Caki2 (cell line): ENCODE measurements at places on chromosomes 3 and 15. TPM values are rescaled to one million over a fixed set of nuclear protein-coding genes. Genes with fewer than 3 reads are reported as not detected.

DNA sequence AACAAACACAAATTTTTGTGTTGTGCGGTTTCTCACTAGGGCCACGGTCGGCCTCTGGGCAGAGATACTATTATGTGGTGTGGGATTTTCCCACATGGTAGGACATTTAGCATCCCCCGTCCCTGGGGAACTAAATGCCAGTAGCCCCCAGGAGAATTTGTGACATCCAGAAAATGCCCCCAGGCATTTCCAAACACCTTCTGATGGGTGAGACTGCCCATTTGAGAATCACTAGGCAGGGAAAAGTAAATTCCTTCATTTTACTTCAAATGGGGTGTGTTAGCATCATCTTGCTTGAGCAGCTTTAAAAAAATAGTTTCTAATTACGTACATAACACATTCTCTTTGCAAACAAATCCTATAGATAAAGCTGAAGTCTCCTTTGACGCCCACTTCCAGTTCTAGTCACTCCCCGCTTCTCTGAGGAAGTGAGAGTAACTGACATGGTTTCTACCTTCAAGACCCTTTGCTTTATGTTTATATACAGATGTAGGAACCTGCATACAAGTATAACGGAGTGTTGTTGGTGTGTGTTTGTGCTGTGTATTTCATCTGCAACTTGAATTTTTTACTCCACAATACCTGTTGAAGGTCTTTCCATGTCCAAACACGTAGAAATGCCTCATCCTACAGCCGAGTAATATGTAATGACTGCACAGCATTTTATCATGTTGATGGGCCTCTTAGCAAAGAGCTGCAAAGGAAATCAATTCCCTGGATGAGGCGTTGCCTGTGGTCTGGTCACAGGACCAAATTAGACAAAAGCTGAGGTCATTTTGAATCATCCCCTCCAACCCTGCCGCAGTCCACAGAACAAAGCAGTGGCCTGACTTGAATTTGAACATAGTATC lies 31.4 kb upstream of the ZBTB38 start:
- DNase-seq = peak; percentile 57

- DNase-seq = no peak
These were observed 68.3 kb downstream of the BOC start for GRCh38 chr3:113279686-113280085.

DNA sequence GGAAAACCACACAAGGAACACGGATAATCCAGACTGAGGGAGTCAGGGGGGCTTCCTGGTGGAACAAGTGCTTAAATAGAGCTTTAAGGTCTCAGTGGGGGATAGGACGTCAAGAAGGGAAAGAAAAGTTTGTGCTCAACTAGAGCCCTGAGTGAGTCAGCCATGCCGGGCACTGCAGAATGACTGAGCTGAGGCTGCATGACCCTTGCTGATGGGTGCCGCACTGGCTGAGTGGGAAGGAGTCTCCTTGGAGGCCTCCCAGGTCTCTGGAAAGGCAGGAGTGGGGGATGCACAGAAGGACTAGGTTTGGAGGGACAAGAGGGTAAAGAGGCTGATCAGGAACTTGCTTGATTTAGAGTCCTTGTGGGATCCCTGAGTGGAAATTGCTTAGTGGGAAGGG lies 150.3 kb downstream of the RPLP1 start:
- no peak for DNase-seq

PLS1 gene
- 25.0 and 36.6 TPM in 2 replicates for total RNA-seq

UBA7 gene
- 5.3 and 19.6 TPM in 2 replicates for total RNA-seq

DNA sequence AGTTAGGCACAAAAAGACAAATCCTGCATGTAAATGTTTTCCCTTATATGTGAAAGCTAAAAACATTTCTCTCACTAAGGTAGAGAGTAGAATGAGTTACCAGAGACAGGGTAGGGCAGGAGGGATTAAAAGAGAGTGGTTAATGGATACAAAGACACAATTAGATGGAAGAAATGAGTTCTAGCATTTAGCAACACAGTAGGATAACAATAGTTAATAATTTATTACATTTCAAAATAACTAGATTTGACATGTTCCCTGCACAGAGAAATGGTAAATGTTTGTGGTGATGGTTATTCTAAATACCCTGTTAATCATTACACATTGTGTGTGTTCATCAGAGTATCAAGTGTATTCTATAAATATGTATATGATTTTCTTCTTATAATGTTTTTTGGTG lies 1400.7 kb downstream of the OTOL1 start:
- peak; percentile 63 for DNase-seq

- peak; percentile 59 for DNase-seq
These were observed 1081.7 kb downstream of the NAALADL2 start for GRCh38 chr3:175940881-175941280.

- DNase-seq = no peak
These were observed 2.3 kb downstream of the PEAK1 start for GRCh38 chr15:77417602-77418001.

DNA sequence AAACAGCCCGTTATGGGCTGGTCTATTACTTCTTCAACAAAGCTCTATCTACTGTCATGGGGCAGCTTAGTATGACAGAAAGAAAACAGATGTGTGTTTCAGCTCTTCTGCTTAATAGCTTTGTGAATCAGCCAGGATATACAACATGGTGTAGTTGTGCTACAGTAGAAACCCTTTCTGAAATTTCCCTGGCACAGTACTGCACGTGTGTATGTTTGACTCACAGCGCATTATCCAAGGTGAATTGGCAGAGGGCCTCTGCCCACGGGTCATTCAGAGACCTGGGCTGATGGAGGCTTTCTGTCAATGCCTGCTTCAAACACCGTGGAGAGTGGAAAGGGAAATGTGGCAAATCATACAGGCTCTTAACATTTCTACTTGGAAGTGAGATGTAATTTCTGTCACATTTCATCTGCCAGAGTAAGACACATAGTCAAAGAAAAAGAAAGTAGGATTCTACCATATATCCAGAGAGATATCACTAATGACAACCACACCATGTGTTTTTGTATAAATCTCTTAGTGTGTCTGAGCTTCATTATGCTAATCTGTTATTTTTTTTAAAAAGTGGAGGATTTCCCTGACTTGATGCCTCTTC lies 505.1 kb downstream of the CNTN4 start:
- DNase-seq = no peak

DNA sequence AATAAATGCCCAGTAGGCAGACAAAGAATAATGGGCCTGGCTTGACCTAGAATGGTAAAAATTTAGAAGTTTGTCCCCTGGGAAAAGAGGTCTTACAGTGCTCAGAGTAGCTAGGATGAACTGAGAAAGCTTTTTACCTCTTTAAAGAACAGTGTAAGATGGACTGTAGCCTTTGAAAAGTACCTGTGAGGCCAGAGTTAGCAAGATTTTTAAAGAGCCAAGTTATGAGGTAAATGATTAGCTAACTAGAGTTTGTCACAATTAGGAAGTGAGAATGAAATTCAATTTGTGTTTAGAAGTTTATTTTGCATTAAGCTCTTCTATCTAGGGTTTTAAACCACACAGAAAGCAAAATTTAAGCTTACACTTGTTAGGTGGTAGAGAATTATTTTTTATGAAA lies 480.9 kb downstream of the ZIC1 start:
- DNase-seq = no peak
